Upper lobe of left lung (tissue), 6 donors: ENCODE measurements at places on chromosomes 7 and 10.

DNA sequence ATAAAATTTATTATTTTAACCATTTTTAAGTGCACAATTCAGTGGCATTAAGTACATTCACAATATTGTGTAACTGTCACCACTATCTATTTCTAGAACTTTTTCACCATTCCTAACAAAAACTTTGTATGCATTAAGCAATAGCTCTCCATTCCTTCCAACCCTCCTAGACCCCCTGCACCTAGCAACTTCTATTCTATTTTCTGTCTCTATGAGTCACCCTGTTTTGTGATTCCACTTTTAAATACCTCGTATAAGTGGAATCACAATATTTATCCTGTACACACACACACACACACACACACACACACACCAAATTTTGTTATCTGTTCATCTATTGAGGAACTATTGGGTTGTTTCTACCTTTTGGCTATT lies 89.2 kb downstream of the ARID5B start:
- no peak overlapping the region for H3K27ac ChIP-seq
- no peak for DNase-seq
- H3K36me3 ChIP-seq = no peaks in the 10 kb centered on the region
- no peak overlapping the region for H3K4me3 ChIP-seq
- no peaks in the 10 kb centered on the region for H3K27me3 ChIP-seq

DNA sequence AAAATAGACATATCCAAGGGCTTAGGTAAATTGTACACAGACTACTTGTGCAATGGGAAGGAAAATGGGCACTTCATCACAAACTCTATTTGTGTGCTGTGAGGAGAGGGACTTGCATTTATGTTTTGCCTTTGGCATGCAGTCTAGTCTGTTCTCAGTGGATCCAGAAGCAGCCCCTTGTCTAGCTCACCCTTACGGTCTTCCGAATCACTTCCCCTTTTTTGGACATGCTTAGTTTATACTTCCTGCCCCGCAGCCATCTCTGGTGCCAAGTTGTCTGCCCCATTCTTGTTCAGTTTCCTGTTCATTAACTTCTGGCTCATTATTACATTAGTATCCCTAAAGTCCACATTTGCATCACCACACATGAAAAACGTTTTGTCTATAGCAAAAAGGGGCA lies 161.6 kb downstream of the NRCAM start:
- H3K27ac ChIP-seq = no peak overlapping the region
- no peaks in the 10 kb centered on the region for H3K36me3 ChIP-seq
- no peak overlapping the region for H3K4me3 ChIP-seq
- H3K27me3 ChIP-seq = no peaks in the 10 kb centered on the region
- no peaks in the 10 kb centered on the region for H3K4me1 ChIP-seq

GRCh38 chr10:122204691-122205489 lies 66.2 kb upstream of the BTBD16 start:
- H3K4me3 ChIP-seq = no peak overlapping the region
- no peaks in the 10 kb centered on the region for H3K27me3 ChIP-seq
- no peak overlapping the region for H3K27ac ChIP-seq
- peaks cover 6% of the 10 kb centered on the region for H3K36me3 ChIP-seq
- no peaks in the 10 kb centered on the region for H3K4me1 ChIP-seq

GRCh38 chr7:240887-241421 lies 48.6 kb downstream of the FAM20C start:
- peaks cover 2% of the 10 kb centered on the region for H3K4me1 ChIP-seq
- no peaks in the 10 kb centered on the region for H3K36me3 ChIP-seq
- H3K27me3 ChIP-seq = no peaks in the 10 kb centered on the region
- peak; percentile 42 for DNase-seq
- no peak overlapping the region for H3K4me3 ChIP-seq

DNA sequence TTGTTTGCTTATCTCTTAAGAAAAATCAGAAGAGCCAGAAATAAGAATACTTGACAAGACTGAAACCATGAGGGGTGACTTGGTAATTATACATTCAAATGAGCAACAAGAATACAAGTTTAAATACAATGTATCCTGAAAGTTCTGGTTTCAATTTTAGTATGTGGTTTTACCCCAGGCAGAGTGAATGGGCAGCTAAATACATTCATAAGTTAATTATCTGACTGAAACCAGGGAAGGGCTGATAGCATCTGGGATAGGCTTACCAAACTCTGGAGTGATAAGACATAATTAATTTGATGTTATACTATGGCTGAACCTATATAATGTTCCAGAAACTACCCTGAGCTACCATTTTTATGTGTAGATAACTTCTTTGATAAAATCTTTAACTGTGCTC lies 252.2 kb upstream of the PLXNA4 start:
- H3K27me3 ChIP-seq = no peaks in the 10 kb centered on the region
- no peaks in the 10 kb centered on the region for H3K36me3 ChIP-seq
- no peak overlapping the region for H3K4me3 ChIP-seq
